HTR-8/SVneo (cell line): ENCODE measurements at places on chromosomes 1 and 21.

- DNase-seq: no peak
Observed at GRCh38 chr1:101260556-101261350, 23.9 kb downstream of the S1PR1 start.

GRCh38 chr1:178973652-178974101 lies 52.0 kb upstream of the FAM20B start:
- no peak for DNase-seq

GRCh38 chr1:39139723-39140360 lies 64.7 kb upstream of the MACF1 start:
- no peak for DNase-seq

DNA sequence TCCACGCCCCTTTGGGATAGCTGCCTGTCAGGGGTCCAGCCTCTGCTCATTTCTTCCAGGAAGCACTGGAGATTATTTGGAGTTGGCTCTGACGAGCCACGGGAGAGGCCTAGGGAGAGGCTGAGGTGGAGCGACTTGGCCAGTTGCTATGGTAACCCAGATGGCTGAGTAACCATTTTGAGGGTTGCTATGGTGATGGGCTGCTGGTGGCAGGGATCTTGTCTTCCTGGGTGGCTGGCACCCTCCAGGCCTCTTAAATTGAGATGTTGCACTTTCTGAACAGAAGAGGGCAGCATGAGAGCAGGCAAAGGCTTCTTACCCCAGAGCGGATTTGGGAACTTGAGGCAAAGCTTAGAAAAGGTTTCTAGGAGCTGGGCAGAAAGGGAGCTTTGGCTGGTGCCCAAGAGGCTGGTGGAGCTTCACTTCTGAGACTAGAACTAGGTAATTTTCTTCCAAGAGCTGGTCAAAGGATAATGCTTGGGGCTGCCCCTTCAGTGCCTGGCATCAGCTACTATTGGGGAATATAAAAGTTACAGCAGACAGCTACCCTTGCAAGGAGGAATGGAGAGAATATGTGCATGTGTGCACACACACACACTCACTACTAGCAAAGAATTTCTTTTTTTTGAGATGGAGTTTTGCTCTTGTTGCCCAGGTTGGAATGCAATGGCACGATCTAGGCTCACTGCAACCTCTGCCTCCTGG lies 72.5 kb downstream of the NDUFS5 start:
- peak; percentile 79 for DNase-seq

GRCh38 chr1:8318436-8318835 lies 522 bp downstream of the SLC45A1 start:
- DNase-seq: no peak

DNA sequence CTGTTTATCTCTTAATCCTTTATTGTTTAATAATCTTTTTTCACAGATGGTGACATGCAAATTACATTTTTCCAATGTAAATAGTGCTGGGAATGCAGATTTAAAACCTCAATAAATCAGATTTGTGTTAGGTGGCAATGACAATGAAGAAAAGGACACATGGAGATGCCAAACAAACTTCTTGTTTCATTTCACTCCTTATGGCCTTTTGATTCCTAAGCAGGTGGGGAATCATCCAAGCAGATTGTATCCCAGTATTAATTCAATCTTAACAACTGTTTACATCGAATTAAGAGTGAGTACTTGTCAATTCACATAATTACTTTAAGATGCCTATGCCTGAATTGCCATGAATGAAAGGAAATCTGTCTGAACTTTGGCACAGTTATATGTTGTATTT lies 98.9 kb upstream of the RGS18 start:
- no peak for DNase-seq

DNA sequence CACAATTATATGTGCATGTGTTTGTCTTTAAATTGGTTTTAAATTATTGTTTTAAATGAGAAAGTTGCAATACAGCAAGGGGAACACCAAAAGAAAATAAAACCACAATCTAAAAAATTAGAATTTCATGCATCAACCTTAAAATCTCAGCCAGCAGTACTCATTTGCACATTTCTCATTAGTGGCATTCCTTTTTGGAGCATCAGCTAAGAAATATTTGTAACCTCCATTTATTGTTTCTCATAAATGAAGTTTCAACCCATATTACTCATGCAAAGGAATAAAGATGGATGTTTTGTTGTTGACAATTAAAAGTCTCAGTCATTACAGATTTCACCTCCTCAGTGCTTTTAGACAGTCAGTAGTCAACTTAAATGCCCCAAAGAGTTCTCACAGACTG lies 160.1 kb downstream of the TBX15 start:
- DNase-seq: no peak

DNA sequence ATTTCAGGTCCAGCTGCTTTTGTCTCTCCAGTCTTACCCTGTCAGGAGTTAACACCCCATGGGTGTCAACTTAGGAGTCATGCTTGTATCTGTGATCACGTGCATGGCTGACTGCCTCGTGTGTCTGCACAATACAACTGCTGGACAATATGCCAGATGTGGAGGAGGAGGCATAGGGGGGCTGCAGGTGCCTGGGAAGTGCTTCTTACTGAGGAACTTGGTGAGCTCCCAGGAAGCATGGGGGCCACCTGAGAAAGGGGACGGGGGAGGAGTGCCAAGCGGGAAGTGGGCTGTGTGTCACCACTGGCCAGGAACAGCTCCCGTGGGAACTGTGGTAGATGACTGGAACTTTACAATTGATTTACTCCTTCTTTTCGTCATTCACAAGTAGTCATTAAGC lies 9.5 kb downstream of the RHEX start:
- DNase-seq: no peak

GRCh38 chr1:227891223-227891954 lies 56.3 kb downstream of the WNT9A start:
- DNase-seq: no peak

DNA sequence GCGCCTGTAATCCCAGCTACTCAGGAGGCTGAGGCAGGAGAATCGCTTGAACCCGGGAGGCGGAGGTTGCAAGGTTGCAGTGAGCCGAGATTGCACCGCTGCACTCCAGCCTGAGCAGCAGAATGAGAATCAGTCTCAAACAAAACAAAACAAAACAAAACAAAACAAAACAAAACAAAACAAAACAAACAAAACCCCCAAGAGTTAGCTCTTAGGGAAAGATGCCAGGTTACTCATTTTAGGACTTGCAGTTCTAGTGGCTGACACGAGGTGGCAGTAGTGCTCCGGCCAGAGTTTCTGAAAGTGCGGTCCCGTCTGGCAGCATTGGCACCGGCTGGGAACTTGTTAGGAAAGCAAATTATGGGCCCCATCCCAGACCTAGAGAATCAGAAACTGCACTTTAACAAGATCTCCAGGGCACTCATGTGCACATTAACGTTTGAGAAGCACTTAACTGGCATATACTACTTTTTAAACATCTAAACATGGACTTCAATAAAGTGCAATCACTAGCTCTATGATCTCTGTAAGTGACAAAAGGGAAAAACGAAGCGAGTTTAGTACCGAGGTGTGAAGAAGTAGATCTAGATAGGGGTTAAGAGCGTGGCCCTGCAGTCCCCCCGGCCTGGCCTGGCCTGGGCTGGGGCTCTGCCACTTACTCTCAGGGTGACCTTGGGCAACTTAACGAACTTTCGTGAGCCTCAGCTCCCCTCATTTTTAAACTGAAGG lies 41.9 kb upstream of the TNFRSF1B start:
- DNase-seq: peak; percentile 65

- no peak for DNase-seq
Observed at GRCh38 chr1:99573431-99574217, 72.3 kb upstream of the PALMD start.

- DNase-seq: no peak
Observed at GRCh38 chr1:7899741-7900140, 40.9 kb downstream of the TNFRSF9 start.

DNA sequence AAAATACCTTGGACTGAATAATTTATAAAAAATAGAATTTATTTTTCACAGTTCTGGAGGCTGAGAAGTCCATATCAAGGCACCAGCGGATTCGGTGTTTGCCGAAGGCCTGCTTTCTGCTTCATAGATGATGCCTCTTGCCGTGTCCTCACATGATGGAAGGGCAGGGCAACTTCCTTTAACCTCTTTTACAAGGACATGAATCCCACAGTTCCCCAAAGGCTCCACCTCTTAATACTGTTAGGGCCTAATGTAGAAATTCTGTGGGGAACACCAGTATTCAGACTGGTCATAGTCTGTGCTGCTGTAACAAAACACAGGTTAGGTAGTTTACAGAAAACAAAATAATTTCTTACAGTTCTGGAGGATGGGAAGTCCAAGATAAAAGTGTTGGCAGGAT lies 25.9 kb downstream of the DYRK1A start:
- DNase-seq: no peak

- DNase-seq: no peak
Observed at GRCh38 chr1:169849346-169850022, 44.2 kb downstream of the SCYL3 start.

- no peak for DNase-seq
Observed at GRCh38 chr1:160099716-160100375, 1.4 kb upstream of the IGSF8 start.

- no peak for DNase-seq
Observed at GRCh38 chr1:96076589-96076988, 645.0 kb upstream of the PTBP2 start.

GRCh38 chr1:91689641-91690481 lies 189.2 kb downstream of the CDC7 start:
- no peak for DNase-seq

DNA sequence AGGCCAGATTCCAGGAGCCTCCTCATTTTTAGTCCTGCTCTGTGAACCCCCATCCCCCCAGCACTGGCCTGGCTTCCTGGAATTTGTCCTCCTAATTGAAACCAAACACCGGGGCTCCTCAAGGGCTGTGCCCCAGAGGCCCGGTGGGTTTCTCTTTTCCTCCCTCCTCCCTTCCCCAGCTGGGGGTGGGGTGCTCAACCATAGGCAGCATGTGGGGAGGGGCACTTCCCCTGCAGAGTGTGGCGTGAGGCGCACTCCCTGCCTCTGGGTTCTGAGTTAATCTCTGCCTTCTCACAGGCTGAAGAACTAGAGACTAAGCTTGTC lies 67.5 kb upstream of the ACOT11 start:
- DNase-seq: no peak

DNA sequence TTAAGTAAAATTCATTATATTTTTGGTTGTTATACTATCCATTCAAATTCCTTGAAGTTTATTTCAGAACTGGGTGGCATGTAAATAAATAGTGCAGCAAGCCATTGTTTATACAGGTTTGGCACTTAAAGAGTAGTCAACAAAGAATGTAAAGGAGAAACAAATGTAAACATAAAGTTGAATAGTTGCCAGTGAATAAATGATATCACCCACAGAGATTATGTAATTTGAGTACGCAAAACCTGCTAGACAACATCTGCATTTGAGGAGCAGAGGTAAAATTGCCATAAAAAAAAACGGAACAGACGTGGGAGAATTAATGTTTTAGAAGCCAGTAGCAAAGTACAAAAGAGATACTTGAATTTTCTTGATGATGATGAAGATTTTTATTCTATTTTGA lies 111.6 kb downstream of the ADGRL2 start:
- no peak for DNase-seq

DNA sequence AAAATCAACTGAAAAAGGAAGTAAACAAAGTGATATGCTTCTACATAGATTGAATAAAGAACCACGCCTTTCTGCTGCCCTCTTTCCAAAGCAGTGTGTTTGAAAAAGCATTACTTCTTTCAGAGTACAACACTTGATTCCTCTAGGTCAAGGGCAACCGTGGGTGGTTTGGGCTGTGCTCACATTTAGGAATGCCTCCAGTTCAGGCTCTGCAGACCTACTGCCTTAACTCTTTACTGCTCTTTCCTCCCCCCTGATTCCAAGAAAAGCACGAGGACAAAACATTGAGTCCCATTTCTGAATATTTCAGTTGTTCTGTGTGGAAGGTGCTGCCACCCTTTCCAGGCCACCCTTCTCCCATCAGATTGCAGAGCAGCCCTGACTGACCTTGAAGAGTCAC lies 45.2 kb downstream of the ADAMTS1 start:
- no peak for DNase-seq

DNA sequence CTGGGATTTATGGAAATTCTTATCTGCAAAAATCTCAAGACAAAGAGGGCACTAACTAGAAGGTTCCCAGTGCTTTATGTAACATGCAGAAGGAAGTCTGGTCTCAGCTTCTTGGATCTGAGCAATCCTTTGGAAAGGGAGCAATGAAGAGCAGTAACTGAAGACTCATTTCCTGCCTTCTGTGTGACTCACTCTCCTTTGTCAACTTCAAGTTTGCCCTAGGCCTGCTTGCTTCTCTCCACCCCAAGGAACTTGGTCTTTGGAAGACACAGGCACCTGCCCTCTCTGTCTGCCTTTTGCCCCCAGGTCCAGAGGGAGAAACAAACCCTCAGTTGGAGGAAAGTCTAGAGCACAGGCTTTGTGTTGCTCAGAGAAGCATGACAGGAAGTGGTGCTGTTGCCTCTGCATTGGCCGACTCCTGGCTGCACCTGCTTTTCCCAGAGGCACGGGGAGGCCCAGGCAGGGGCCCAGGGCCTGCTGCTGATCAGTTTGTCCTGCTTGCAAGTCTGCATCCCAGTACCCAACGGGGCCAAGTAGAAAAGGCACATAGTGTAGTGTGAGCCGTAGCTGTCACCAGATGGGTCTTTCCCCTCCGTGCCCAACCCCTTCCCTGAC lies 137.2 kb downstream of the DHRS3 start:
- DNase-seq: peak; percentile 79

DNA sequence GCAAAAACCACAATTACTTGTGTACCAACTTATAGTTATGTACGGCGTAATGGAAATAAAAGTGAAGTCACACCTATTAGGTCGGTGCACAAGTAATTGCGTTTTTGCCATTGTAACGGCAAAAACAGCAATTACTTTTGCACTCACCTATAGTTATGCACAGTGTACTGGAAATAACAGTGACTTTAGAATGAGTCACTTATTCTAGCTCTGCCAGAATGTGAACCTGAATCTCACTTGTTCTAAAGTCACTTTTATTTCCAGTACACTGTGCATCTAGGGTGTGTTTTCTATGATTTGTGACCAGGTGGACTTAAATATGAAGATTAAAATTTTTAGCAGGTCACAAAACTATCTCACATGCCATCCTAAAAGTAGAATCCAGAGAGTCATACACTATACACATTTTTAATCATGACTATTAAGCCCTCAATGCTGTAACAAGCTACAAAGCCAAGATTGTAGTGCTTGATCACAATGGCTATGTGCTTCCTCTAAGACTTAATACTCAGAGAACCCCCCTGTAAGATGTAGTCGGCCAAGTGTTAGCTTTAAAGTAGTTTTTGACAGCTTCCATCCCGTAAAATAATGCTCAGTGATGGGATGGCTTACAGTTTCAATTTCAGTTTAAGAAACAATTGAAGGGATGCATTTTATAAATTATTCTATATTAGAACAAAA lies 218.8 kb downstream of the NEGR1 start:
- no peak for DNase-seq
